Psoas muscle (tissue), 8 donors: ENCODE measurements at places on chromosomes 6 and 20. TPM values are rescaled to one million over a fixed set of nuclear protein-coding genes. Genes with fewer than 3 reads are reported as not detected.

- DNase-seq = no peak
These were observed 35.7 kb downstream of the COL11A2 start for GRCh38 chr6:33156561-33156960.

GRCh38 chr6:75201901-75202672 is 3.8 kb downstream of the COL12A1 start:
- DNase-seq = peak; percentile 46

DNA sequence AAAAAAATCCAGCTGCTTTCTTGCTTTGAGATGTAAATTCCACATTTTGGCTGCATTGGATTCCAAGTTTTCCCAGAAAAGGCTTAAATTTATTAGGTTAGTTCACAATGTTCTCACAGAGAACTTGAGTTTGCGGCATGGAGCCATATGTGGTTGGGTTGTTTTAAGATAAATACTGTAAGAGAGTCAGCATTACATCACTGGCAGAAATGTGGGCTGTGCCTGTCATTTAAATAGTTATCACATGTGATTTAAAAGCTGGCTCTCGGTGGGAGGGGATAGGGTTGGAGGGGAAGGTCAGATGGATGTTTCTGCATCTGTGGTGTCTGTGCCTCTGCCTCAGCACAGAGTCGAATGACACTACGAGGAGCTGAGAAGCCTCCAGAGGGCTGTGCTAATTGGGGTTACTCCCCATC is 73.8 kb upstream of the SCP2D1 start:
- no peak for DNase-seq

DNA sequence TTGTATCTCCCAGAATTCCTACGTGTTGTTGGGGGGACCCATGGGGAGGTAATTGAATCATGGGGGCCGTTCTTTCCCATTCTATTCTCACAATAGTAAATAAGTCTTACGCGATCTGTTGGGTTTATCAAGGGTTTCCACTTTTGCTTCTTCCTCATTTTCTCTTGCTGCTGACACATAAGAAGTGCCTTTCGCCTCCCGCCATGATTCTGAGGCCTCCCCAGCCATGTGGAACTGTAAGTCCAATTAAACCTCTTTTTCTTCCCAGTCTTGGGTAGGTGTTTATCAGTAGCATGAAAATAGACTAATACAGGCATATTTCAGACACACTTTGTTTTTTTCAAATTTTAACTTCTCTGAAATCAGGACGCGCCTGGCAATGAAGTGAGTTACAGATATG is 14.4 kb upstream of the PGK2 start:
- DNase-seq = no peak

DNA sequence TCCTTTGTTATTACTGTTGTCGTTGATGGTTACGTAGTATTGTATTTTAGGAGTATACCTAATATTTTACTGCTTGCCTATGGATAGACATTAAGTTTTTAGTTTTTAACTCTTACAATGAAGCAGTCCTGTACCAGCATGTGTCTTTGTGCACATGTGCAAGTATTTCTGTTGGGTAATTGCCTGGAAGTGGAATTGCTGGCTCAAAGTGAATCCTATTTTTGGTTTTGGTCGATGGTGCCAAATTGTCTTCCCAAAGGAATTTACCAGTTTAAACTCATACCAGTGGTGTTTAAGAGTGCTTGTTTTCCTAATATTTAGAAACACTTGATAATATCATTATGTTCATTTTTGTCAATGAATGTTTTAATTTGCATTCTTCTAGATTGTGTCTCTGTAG is 75.5 kb downstream of the ANKS1A start:
- DNase-seq = no peak

GRCh38 chr6:111875741-111876140 is 2.5 kb upstream of the FYN start:
- no peak for DNase-seq

DNA sequence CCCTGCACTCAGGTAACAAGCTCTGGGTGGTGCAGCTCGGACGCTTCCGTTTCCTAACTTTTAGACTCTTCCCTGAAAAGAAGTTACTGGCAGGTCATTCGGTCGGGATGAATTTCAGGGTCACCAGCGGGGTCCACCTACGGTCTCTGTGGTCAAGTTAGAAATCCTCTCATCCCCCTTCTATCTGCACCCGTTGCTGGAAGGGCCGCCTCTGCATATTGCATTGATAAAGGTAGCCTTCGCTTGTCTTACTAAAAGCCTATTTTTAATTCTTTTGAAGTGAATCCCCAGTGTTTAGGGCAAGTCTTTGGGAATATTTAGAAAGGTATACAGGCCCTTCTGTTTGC is 47.3 kb downstream of the LRRN4 start:
- no peak for DNase-seq

GRCh38 chr20:20780127-20780824 is 67.8 kb upstream of the RALGAPA2 start:
- peak; percentile 96 for DNase-seq

PHACTR3 gene
- total RNA-seq = not detected

CLPSL2 gene
- not detected for total RNA-seq

TCF21 gene
- 0.11 TPM for total RNA-seq

CFAP61 gene
- 24.5 TPM for total RNA-seq
